ENCODE measurements at places on chromosomes 3 and 15. TPM values are rescaled to one million over a fixed set of nuclear protein-coding genes. Genes with fewer than 3 reads are reported as not detected.

- peaks cover 3% of the 10 kb centered on the region for H3K4me1 ChIP-seq
- H3K27me3 ChIP-seq: no peaks in the 10 kb centered on the region
- no peak overlapping the region for H3K27ac ChIP-seq
- no peak for DNase-seq
These were observed 28.1 kb downstream of the DCLK3 start for GRCh38 chr3:36736301-36736700.

GRCh38 chr15:94234300-94234699, 2.9 kb downstream of the MCTP2 start:
- H3K27ac ChIP-seq: no peak overlapping the region
- no peak overlapping the region for H3K4me3 ChIP-seq
- peaks cover 30% of the 10 kb centered on the region for H3K27me3 ChIP-seq
- peaks cover 6% of the 10 kb centered on the region for H3K4me1 ChIP-seq
- DNase-seq: no peak

GRCh38 chr3:32238453-32239306, at the start of gene CMTM8:
Gene CMTM8 (plus strand): TSS chr3:32238680. CDS start chr3:32238973, 293 bp downstream.
- H3K36me3 ChIP-seq: no peaks in the 10 kb centered on the region
- H3K4me3 ChIP-seq: peak within 1 kb of the TSS; percentile 70
- H3K27ac ChIP-seq: peak within 1 kb of the TSS; percentile 55
- H3K27me3 ChIP-seq: peaks cover 18% of the 10 kb centered on the region

DNA sequence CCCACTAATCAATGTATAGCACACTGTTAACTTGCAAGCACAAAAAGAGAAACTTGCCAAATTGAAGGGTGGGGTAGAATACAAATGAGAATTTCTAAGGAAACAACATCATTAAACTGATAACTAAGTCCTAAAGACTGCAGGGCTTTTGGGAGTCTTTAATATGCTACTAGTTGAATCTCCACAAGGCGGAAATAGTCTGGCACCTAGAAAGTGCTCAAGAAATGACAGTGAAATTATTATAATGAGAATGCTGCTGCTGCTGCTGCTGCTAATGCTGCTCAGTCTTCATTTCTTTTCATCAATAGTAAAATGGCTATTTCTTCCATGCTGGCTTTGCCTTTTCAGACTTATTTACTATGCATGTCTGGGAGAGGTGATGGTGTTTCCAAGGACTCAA, 91.8 kb downstream of the BTD start:
- no peak overlapping the region for H3K4me3 ChIP-seq
- no peaks in the 10 kb centered on the region for H3K4me1 ChIP-seq
- no peak for DNase-seq
- peaks cover 20% of the 10 kb centered on the region for H3K36me3 ChIP-seq

GRCh38 chr3:197329382-197329781, 31.0 kb upstream of the DLG1 start:
- H3K4me3 ChIP-seq: no peak overlapping the region
- H3K27me3 ChIP-seq: no peaks in the 10 kb centered on the region
- no peaks in the 10 kb centered on the region for H3K4me1 ChIP-seq

- H3K36me3 ChIP-seq: no peaks in the 10 kb centered on the region
- DNase-seq: peak; percentile 90
- H3K27me3 ChIP-seq: peaks cover 18% of the 10 kb centered on the region
- H3K27ac ChIP-seq: peak within 1 kb of the TSS; percentile 84
These were observed at the start of gene MED12L for GRCh38 chr3:151085227-151085888. Gene MED12L (plus strand): TSS chr3:151085664. CDS start chr3:151086927, 1,263 bp downstream.

- H3K27me3 ChIP-seq: peaks cover 24% of the 10 kb centered on the region
- H3K4me1 ChIP-seq: peaks cover 28% of the 10 kb centered on the region
- peaks cover 11% of the 10 kb centered on the region for H3K36me3 ChIP-seq
- no peak overlapping the region for H3K27ac ChIP-seq
- DNase-seq: no peak
These were observed 5.1 kb downstream of the IGDCC3 start for GRCh38 chr15:65372787-65373067.

DNA sequence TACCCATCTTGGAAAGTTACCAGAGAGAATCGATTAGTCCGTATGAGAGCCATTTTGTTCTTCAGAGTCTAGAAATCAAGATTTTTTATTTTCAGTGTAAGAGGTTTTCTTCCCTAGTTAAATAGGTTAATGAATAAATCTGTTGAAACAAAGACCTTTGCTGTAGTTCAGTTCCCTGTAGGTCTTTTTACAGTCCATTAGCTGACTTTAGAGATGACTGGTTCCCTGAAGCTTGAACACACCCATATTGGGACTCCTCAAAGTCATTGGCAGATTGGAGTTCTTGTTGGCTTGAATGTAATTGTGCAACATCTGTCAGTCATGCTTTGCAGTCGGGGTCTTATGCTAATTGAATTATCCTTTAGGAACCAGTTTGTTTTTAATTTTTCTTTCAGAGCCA, 45.3 kb downstream of the SEMA6D start:
- H3K4me1 ChIP-seq: peaks cover 8% of the 10 kb centered on the region
- no peak overlapping the region for H3K4me3 ChIP-seq
- no peak overlapping the region for H3K27ac ChIP-seq
- no peaks in the 10 kb centered on the region for H3K27me3 ChIP-seq
- H3K36me3 ChIP-seq: peaks cover 53% of the 10 kb centered on the region

DNA sequence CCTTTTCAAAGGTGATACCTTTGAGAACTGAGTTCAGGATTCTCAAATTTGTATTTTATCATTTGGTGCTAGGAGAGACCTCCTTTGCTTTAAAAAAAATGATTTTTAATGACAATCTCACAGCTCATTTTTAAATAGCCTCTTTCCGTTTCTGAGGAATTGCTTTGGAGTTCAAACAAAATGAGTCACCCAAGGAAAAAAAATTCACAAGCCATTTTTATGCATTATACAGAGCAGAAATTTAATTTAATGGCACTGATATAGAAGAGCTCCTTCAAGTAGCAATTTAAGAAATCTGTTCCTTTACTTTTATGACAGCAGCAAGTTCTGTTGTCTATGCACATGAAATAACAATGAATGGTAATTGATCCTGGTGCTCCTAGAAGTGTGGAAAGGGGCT, 337.9 kb upstream of the KCNMB2 start:
- DNase-seq: peak; percentile 10
- H3K36me3 ChIP-seq: no peaks in the 10 kb centered on the region
- no peaks in the 10 kb centered on the region for H3K27me3 ChIP-seq
- H3K4me1 ChIP-seq: no peaks in the 10 kb centered on the region

Gene BFSP2
- total RNA-seq: not detected

Gene CLDN1
- 2.1 TPM for total RNA-seq

Gene SHC4
- 2.0 TPM for total RNA-seq

Gene IGSF11
- 1.8 TPM for total RNA-seq

Data from muscle of leg (tissue), 16 donors.